C1 segment of cervical spinal cord (tissue), 14 donors: ENCODE measurements at places on chromosomes 13 and 19.

GRCh38 chr13:41978007-41978406 lies 17.1 kb upstream of the VWA8 start:
- no peak for DNase-seq

DNA sequence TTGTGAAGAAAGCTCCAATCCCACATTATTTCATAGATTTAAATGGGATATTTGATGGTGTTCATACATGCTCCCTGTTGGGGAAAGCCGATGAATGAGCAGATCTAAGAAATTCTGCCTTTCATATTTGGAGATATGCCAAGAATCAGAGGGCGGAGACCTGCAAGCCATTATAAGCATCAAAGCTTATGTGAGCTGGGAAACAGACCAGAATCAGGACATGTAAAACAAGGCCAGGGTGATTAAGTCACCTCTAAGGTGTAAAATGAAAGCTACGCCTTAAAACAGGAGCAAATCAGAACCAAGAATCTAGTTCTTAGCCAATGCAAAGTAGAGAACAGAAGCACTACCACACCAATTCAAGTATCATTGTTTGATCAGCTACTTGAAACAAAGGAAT lies 392.4 kb downstream of the DCT start:
- no peak for DNase-seq

DNA sequence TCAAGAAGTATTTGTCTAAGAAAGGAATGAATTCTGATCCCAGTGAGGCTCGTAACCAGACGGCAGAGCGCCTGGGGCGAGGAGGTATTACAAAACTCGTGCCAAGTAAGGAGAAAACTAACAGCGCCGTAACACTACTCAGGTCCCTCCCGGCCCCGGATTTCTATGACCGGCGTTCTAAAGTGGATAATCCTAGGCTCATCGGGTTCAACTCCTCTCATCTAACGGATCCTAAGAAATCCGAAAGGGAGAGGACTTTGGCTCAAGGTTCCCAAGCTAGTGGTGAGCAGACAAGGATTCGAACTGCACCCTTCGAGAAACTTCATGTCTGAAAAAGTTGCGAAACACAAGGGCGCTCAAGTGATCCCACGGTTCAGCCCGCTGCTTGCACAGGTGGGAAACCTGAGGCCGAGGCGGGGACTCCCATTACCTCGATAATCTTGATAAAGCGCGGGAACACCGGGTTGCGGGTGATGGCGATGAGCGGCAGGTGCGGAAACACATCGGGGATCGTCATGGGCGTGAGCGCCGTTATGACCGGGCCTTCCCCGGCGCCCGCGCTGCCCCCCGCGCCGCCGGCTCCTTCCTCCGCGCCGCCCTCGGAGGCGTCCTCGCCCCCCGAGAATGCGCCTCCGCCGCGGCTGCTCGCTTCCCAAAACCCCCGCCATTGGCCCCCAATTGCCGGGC lies 529 bp downstream of the LONP1 start:
- DNase-seq: no peak

- DNase-seq: no peak
Measured at GRCh38 chr13:78787190-78787589, 128.2 kb upstream of the OBI1 start.

DNA sequence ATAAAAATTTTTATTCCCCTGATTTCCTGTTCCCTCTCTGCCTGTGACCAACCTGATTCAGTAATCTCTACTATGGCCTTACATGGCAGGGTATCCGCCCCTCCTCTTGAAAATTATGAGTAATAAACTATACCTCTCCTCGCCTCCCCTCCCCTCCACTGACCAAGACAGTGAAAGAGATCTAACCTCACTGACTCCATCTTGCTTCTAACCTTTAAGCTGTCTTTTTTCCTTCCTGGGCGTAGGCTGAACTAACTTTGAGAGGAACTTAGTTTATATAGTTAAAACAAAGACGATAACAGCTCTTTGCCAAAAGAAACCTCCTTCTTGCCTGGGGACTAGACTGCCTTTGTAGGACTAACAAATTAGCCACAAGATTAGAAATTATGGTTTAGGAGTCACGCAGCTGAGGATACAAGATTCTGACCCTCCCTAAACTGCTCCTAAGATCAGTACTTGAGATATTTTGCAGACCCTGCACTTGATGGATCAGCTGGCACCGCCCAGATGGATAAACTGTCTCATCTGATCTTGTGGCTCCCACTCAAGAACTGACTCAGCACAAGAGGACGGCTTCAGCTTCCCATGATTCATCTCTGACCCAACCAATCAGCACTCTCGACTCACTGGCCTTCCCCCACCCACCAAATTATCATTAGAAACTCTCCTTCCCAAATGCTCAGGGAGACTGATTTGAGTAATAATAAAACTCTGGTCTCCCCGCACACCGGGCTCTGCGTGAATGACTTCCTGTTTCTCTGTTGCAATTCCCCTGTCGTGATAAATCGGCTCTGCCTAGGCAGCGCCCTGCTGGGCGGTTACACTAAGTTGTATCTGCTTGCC lies 187.1 kb downstream of the TDRD3 start:
- DNase-seq: no peak

DNA sequence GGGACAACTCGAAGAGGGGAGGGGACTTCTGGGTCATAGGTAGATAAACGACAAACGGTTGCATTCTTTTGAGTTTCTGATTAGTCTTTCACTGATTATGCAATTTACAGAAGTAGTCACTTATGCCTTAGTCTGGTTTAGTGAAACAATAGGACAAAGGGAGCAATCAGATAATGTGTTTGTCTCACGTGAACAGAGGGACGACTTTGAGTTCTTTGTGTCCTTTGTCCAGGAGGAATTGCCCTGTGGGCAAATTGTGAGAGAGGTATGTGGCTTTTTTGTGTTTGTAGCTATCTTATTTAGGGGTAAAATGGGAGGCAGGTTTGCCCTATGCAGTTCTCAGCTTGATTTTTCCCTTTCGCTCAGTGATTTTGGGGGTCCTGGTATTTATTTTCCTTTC lies 362.9 kb upstream of the PCDH20 start:
- DNase-seq: no peak

- DNase-seq: no peak
Measured at GRCh38 chr19:19238126-19238894, 26.6 kb downstream of the NCAN start.

GRCh38 chr13:113924184-113924901 lies 49.5 kb downstream of the C13orf46 start:
- no peak for DNase-seq

GRCh38 chr19:7477758-7478157 lies 11.1 kb downstream of the PEX11G start:
- no peak for DNase-seq

DNA sequence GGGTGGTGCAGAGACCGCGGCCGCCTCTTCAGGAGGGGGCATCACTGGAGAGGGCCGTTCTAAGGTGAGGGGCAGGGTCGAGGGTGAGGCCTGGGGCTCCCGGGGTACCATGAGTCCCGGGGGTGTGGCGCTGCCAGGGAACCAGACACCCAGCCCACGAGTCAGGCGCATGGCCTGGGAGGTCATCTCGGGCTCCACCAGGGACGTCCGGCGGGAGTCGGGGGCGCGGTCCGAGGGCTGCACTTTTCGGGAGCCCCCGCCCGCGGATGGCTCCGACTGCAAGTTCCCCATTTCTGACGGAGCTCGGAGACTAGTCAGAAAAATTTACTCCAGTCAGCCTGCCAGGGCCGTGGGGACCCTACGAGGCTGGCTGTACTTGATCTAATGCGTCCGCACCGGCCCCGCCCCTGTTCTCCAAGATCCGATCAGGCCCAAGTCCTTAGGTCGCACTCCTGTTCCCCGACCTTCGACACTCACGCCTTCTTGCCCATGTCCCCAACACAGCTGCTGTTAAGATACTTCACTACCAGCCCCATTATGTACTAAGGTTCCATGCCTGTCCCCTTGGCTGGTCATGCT lies 774 bp downstream of the GGN start:
- no peak for DNase-seq

- DNase-seq: no peak
Measured at GRCh38 chr13:108368250-108368905, 98.9 kb downstream of the TNFSF13B start.

DNA sequence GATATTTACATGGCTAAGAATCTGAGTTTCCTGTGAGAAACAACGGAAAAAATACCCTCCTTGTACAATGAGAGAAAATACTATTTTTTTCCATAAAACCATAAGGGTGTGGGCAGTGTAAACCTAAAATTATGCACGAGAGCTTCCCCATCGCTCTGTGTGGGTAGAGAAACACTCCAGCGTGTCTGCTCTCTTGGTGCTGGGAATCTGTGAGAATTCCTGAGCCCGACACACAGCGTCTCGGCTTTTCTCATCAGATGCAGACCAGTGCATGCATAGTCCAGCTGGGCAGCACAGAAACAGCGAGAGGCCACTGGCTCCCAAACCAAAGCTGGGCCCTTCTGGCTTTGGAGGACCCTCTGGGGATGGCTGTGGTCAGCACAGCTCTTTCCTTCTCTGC lies 12.0 kb downstream of the PLPP2 start:
- DNase-seq: no peak
